Activated CD8-positive, alpha-beta memory T cell treated with anti-CD3 and anti-CD28 coated beads for 1 hour (primary cell): ENCODE measurements at places on chromosomes 3 and 15.

- DNase-seq, result no peak
Observed at GRCh38 chr3:185912512-185912911, 25.3 kb downstream of the TRA2B start.

- no peak for DNase-seq
Observed at GRCh38 chr15:55555089-55555488, 33.1 kb downstream of the PYGO1 start.

- no peak for DNase-seq
Observed at GRCh38 chr3:87855211-87855610, 203.6 kb downstream of the CGGBP1 start.

DNA sequence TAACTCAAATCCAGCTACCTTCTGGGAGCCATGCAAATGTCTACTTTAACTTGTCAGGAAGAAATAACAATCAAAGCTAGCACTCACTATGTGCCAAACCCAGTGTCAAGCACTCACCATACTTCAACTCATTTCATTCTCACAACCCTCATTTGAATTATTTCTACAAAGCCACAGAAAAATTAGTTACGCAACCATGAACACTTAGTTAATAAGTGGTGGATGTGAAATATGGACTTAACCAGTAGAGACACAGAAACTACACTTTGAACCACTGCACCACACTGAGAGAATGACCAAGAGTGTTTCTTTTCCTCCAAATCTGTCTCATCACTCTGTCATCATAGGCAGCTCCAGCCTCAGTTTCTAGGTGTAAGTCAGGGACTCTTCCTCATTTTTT lies 91.0 kb upstream of the MBNL1 start:
- no peak for DNase-seq

GRCh38 chr3:99665017-99665416 lies 26.6 kb downstream of the COL8A1 start:
- no peak for DNase-seq

- DNase-seq, result no peak
Observed at GRCh38 chr3:162933656-162934055, 1437.0 kb downstream of the OTOL1 start.

GRCh38 chr3:63912768-63913588 lies 795 bp upstream of the SCAANT1 start:
- peak; percentile 19 for DNase-seq

DNA sequence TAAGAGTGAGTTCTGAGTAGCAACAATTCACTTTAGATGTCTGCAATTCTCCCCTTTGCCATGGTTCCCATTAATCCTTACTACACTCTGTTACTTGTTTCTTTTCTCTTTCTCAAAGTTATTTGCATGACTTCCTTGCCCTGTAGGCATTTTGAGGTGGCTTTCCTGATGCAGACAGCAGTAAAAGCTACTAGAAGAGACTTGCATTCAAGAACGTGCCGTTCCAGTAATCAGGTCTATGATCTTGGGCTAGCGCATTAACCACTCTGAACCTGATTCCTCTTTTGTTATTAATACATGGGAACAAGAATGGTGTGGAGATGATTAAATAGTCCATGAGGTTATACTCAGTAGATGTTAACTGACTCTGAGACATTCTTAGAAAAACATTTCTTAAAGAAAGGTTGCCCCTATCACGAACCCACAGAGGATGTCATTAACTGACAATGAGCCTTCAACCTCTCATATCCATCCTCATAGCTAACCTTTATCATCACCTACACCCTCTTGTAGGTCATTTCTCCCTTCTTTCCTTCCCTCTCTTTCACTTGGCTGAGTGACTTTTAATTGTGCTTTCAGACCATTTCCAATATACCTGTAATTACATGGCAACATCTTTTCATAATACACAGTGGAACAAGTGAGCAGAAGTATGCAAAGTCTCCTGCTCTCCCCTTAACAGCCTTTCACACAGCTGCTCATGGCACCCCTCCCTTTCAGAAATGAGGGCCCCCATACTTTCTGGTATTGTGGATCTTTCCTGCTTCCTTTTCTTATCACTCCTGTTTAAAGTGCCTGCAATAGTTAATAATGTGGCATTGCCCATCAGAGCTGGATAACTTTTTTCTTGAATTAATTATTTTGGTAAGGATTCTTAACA lies 175.9 kb downstream of the CHST2 start:
- no peak for DNase-seq

- no peak for DNase-seq
Observed at GRCh38 chr15:90049666-90050604, 48.8 kb downstream of the ZNF710 start.

DNA sequence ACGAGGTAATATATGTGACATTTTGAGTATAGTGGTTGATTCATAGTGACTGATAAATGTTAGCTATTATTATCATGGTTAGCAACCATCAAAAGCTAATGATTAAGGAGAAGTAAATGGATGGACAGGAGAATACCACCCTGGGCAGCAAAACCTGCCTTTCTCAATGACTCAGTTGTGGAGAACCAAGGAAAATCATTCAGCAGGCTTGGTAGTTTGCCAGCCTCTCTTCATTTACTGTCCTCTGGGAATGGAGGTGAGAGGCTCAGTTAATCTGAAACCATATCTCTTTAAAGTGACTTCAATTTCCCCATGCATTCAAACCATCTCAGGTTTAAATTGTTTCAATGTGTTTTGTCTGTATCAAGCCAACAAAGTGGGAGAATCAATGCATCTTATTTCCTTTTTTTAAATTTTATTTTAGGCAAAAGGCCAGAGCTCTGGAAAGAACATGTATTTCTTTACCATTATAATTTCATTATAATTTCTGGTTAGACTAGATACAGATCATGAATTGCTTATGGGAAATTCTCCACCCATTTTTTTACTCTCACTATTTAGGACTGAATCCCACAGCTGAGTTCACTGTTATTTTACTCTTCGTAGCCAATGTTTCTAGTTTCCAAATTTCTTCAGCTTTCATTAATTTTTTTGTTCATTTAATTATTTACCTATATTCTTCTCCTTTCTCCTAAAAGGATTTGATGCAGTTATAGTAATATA lies 2.7 kb downstream of the TM4SF18 start:
- DNase-seq, result no peak

DNA sequence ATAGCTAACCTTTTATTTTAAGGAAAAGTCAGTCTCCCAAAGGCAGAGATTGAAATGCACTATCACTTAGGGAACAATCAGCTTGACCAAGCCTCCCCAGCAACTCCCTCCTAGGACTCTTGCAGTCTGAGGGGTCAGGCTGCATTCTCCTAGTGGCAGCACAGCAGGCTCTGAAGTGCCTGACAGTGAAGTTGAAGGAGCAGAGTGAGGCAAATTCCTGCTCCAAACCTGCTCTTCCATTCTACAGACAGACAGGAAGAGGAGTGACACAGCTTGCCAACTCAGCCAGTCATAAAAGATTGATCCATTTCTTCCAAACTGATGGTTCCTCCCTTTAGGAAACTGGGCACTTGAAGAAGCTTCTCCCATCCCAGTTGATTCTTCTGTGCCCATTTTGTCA lies 43.9 kb upstream of the SMAD3 start:
- no peak for DNase-seq

GRCh38 chr3:75171630-75172230 lies 492.4 kb upstream of the FRG2C start:
- no peak for DNase-seq

GRCh38 chr3:15113471-15113870 lies 14.5 kb upstream of the RBSN start:
- no peak for DNase-seq

DNA sequence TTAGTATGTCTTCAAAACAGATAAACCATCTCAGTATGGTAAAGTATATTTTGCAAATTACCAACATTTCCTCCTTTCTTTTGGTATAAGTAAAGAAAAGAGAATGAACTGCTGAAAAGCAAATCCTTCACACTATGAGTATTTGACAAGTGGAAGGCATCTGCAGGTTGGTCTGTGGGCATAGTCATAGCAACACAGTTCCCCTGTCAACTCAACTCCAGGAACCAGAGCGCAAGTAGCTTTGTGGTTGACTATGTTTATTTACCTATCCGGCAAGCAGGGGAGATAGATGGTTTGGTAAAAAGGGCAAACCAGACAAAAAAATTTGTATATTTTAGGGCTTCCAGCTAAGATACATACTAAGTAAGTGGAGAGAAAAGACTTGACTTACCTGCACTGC lies 88.3 kb upstream of the PPIB start:
- DNase-seq, result no peak

DNA sequence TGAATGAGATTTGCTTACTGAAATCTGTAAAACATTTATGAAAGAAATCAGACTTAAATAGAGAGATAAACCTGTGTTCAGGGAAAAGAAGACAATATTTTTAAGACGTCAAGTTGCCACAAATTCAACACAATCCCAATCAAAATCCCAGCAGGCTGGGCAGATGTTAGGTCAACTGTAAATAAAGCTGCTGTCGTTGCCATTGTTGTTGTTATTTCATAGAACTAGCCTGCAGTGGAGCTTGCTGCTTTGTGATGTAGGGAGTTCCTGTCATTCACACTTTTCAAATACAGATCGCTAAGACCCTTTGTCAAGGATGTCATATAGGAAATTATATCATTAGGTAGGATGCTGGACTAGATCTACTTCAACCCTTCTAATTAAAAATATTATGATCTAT lies 123.1 kb downstream of the NEO1 start:
- no peak for DNase-seq

- no peak for DNase-seq
Observed at GRCh38 chr3:181851063-181851462, 139.3 kb downstream of the SOX2 start.

DNA sequence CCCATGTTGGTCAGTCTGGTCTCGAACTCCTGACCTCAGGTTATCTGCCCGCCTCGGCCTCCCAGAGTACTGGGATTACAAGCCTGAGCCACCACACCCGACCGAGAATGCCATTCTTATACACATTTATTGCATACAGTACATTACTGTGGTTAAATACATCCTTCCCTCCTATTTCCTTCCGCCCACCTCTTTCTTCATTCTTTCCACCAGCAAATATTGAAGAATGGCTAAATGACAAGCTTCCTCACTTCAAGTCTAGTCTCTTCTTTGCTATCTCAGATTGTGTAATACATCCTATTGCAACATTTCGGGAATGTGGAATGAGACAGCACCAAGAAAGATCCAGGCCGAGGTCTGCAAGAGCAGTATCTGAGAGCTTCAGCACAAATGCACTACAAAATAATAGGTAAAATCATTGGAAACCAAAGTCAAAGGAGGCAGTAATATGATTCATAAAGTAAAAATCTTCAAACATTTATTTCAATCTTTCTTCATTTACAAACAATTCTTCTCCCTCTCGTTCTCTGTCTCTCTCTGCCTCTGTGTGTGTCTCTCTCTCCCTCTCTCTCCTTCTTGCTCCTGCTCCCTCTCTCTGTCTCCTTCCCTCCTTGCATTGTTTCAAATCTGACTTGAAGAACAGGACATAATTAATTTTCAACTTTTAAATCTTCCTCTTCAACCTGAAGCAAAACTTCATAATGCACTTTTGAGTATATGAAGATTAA lies 94.7 kb upstream of the TGFBR2 start:
- DNase-seq, result no peak

GRCh38 chr3:101665851-101666250 lies 11.1 kb downstream of the ZBTB11 start:
- DNase-seq, result no peak

DNA sequence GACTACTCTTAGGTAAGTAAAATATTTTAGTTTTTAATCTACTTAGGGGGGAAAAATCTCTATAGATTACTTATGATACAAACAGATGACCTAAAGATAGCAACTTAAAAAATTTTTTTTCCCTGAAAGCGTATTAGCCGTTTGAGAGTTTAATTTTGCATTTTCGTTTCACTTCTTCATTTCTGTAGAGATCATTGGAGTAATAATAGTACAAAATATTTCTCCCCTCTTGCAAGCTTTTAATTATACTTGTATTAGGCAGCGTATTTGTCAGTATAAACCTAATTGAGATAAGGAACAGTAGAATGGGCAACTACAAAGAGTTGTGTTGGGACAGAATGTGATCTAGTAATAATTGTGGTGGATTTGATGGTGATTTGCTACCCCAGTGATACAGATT lies 10.3 kb downstream of the SKIL start:
- no peak for DNase-seq

GRCh38 chr3:112247350-112247749 lies 46.7 kb downstream of the SLC9C1 start:
- no peak for DNase-seq

DNA sequence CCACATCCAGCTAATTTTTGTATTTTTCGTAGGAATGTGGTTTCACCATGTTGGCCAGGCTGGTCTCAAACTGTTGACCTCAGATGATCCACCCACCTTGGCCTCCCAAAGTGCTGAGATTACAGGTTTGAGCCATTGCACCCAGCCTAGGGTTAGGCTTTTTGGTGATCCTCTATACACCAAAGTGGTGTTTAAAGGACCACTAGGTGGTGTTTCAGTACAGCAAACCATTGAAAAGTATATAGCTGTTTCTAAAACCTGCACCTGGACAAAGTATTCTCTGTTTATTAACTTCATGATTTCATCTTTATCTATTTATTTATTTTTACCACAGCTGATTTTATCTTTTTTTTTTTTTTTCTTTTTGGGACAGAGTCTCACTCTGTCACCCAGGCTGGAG lies 68.4 kb downstream of the MINDY2 start:
- no peak for DNase-seq

GRCh38 chr3:59994732-59995304 lies 945.0 kb upstream of the CFAP20DC start:
- DNase-seq, result no peak

GRCh38 chr15:57056357-57056756 lies 137.9 kb downstream of the TCF12 start:
- DNase-seq, result no peak

- no peak for DNase-seq
Observed at GRCh38 chr3:14230729-14231128, 52.1 kb downstream of the LSM3 start.

GRCh38 chr15:36545467-36545992 lies 33.9 kb upstream of the CDIN1 start:
- no peak for DNase-seq

GRCh38 chr3:133301731-133302130 lies 98.1 kb upstream of the BFSP2 start:
- no peak for DNase-seq

DNA sequence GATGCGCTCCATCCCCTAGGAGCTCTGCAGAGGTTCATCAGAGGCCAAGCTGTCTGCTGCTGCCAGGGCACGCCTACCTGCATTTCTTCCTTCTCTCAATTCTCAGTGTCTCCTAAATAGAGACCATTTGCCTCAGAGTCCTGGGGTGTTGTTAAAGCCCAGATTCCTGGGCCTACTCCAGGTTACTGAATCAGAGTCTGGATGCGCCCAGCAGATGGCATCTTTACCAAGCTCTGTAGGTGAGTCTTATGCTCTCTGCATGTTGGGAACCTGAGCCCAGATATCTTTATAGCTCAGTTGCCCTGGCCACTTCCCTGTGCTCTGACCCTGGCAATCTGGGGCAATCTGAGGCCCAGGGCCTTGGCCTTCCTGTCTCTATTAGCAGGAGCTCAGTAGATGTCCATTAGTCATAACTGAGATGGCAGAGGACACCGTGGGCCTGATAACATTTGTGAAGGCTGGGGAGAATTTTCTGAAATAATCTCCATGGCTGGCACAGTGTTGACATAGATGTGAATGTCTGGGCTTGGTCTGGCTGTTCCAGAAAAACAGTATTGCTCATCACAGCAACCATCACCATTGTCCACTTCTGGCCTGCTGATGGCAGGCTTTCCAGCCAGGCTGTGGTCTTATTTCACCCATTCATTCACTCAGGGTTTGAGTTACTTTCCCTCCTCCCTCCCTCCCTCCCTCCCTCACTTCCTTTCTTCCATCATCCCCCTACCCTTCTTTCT lies 13.3 kb upstream of the RBP1 start:
- no peak for DNase-seq
